ENCODE measurements at places on chromosomes 7 and 10. TPM values are rescaled to one million over a fixed set of nuclear protein-coding genes. Genes with fewer than 3 reads are reported as not detected.

MOGAT3 gene
- total RNA-seq = not detected

NUPR2 gene
- total RNA-seq = not detected

KAZALD1 gene
- total RNA-seq = 2.4 TPM

IDI2 gene
- not detected for total RNA-seq
